Mammary microvascular endothelial cell (primary cell): ENCODE measurements at places on chromosomes 12 and 14. TPM values are rescaled to one million over a fixed set of nuclear protein-coding genes. Genes with fewer than 3 reads are reported as not detected.

FKBP11 gene
- 25.8 and 28.5 TPM in 2 replicates for total RNA-seq

ASPG gene
- total RNA-seq: not detected in 2 replicates

HVCN1 gene
- total RNA-seq: 2.5 and 4.1 TPM in 2 replicates

NTF3 gene
- 0.13 TPM in 1 of 2 replicates, not detected in the other for total RNA-seq

FGF23 gene
- total RNA-seq: not detected in 2 replicates

TPH2 gene
- 0.20 TPM in 1 of 2 replicates, not detected in the other for total RNA-seq

APOF gene
- not detected in 2 replicates for total RNA-seq

TAS2R31 gene
- total RNA-seq: 0.15 TPM in 1 of 2 replicates, not detected in the other

MFAP5 gene
- total RNA-seq: not detected in 2 replicates

SYNE3 gene
- 15.8 and 21.6 TPM in 2 replicates for total RNA-seq

HOXC13 gene
- total RNA-seq: not detected in 2 replicates

ALDH1L2 gene
- total RNA-seq: 3.7 and 9.3 TPM in 2 replicates
